Inflammatory macrophage treated with lipopolysaccharide for 4 hours (primary cell): ENCODE measurements at places on chromosomes 4 and X.

DNA sequence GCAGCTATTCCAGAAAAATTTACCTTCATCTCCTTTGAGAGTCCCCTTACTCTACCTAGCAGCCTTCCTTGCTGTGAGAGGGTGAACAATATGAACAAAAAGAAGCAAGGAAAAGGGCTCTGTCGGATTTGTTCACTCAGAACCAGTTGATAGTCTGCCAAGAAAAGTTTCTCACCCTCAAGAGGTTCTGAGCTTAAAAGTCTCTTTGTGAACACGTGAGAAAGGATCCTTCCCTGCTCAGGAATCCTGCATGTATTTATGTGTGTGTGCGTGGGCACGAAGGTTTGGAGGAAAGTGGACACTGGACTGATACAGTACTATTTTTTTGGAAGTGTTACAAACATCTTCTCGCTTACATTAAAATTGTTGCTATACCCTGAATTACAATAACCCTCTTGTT is 178.6 kb upstream of the JADE1 start:
- no peak for DNase-seq

GRCh38 chr4:99946356-99947189 is at the start of gene DNAJB14:
Gene DNAJB14, minus strand, starts transcription at chr4:99946618. Its CDS starts 47 bp downstream, at chr4:99946571.
- DNase-seq, result peak; percentile 84

- no peak for DNase-seq
Observed at GRCh38 chr4:100190643-100191600, 654 bp upstream of the DDIT4L start.

DNA sequence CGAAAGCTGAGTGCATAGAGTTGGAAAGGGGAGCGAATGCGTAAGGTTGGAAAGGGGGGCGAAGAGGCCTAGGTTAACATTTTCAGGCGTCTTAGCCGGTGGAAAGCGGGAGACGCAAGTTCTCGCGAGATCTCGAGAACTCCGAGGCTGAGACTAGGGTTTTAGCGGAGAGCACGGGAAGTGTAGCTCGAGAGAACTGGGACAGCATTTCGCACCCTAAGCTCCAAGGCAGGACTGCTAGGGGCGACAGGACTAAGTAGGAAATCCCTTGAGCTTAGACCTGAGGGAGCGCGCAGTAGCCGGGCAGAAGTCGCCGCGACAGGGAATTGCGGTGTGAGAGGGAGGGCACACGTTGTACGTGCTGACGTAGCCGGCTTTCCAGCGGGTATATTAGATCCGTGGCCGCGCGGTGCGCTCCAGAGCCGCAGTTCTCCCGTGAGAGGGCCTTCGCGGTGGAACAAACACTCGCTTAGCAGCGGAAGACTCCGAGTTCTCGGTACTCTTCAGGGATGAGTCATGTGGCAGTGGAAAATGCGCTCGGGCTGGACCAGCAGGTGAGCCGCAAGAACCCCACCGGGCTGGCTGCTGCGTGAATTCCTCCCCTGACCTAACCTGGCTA is at the start of gene DDX3X:
TSS of gene DDX3X (plus strand) at position 419 of the 619 bp plus-strand sequence. CDS start at position 510, 91 bp downstream.
- peak; percentile 81 for DNase-seq

DNA sequence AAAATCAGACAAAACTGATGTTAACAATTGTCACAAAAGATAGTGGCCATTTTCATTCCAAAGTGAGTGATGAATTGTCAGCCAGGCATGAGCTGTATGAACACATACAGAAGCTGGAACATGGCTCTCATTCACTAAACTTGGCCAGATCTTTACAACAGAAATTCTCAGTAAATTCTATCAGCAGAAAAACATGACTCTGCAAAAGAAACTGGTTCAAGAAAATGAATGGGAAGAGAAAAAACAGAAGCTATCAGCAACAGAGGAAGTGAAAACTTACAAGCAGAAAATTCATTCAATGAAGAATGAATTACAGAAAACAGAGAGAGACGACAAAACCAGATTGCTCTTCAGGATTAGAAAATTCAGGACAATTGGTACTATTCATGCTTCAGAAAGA is 249.6 kb downstream of the COL25A1 start:
- peak; percentile 34 for DNase-seq

GRCh38 chr4:829291-829690 is 3.4 kb upstream of the CPLX1 start:
- DNase-seq, result no peak

- no peak for DNase-seq
Observed at GRCh38 chr4:56786955-56787354, 34.5 kb downstream of the SPINK2 start.
